ENCODE measurements at places on chromosomes 1 and 21.

DNA sequence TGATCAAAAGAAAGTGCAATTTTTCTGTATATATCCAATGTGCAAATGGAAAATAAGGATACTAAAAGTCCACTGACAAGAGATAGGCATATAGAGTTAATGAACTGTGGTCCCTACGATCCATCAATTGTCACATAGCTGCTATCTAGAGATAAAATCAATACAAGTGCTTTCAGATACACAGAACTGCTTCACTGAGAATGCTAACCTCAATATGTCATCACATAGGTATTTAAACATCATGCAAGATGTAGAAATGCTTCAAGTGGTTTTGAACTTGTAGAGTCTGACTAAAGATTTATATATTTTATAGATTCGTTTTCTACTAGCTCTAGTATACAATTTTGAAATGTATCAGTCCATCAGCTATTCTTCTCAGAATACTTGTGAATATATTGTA lies 1604.7 kb downstream of the PLA2G4A start:
- DNase-seq, result no peak

DNA sequence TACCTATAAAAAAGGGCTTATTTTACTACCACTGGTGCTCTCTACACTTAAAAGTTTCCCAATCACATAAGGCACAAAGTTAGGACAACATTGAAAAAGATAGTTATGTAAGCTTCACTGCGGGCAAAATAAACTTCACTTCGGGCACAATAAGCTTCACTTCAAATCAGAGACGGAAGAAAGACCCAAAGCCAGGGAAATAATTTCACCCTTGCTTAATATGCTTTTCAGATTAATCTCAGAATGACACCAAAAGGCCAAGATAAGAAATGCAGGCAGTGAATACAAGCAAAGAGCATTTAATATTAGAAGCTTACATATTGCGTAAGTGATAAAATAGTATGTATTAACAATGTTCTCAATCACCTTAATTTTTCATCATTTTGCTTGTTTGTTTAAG lies 444.2 kb downstream of the SETD4 start:
- no peak for DNase-seq

DNA sequence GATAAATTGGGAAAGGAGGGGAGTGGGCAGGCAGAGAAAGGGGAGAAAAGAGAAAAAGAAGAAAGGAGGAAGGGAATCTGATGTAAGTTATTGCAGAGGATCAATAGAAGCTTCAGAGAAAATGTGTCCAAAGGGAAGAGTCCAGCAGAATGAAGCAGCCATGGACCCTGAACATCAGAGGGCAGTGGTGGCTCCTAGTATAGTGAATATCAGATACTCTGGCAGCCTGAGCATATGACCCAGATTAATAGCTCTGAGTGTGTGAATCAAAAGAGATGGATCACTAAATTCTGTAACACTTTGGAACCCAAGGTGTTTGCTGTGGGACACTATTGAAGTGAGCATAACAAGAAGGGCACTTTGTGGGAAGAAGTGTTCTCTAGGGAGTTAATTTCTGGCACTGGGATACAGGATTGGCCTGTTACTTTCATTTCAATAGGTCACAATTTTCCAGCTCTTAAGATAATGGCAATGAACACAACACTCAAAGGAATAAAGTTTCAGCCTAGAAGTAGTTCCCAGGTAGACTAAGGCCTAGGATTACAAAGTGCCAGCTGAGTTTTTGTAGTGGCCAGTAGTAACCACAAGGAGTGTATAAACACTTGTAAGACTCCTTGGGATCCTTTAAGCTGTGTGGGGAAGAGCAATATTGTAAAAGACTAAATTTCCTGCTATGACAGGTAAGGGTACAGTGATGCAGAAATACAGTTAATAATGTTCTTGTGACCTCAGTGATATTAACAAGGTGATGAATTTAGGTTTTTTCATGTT lies 164.5 kb upstream of the BEND5 start:
- no peak for DNase-seq

DNA sequence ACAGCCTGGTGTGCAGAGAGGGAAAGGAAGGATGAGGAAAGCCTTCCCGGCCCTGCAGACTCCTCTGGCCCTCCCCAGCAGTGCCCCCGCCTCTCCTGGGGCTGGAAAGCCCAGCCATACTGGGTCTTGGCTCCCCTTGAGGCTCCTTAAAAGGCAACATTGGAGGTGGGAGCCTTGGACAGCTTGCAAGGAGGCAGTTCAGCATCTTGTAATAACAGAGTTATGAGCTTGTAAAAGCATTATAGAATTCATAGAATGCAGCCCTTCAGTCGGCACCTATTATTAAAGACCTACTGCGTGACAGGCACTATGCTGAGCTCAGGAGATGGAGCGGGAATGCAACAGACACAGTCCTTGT lies 4.2 kb downstream of the TINAGL1 start:
- no peak for DNase-seq

GRCh38 chr1:26787381-26787705 lies 407 bp upstream of the PIGV start:
- DNase-seq, result no peak

Measured in SW 1271 (cell line).